ENCODE measurements at places on chromosomes 16 and 17.

DNA sequence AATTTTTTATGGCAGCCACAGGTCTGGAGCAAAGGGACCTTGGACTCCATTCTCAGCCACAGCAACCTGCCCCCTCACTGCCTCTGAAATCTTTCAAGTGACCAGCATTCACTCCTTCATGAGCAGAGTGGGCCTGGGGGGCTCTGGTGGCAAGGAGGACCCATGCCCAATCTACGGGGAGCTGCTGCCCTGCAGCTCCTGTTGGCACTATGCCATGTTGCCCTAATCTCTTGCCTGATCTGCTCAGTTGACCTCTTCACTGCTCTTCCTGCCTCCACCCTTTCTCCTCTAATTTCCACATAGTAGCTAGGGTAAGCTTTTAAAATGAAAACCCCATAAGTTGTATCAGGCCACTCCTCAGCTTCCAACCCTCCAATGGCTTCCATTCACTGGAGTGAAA lies 2.9 kb upstream of the PRKCB start:
- DNase-seq: no peak

DNA sequence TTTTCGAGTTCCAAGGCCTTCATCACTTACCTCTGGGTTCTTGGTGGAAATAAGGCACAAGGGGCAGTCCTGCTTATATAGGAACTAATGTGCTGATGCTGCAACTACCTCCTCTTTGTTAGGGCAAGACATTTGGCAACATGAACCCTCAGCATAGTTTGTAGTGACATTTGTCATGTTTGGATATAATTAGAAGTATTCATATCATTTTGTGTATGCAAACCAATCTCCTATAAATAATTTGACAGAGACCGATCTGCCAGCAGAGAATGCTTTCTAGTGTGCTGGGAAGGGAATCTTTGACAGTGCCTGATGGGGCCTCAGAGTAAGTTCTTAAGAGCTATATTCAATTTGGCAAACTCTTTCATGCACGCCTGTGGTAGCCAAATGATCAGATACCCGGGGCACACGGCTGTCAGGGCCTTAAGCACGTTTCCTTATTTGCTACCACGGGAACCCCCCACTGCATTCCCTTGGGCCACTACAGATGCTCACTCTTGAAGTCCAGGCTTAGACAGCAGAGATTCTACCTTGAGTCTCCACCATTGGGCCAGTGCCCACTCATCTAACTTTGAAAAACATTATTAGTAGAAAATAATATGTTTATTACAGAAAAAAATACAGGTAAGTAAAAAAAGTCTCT lies at the start of gene MYH8:
MYH8 (minus strand) TSS at position 51 of the 643 bp plus-strand sequence. CDS start 1,723 bp downstream, outside the sequence.
- DNase-seq: no peak

DNA sequence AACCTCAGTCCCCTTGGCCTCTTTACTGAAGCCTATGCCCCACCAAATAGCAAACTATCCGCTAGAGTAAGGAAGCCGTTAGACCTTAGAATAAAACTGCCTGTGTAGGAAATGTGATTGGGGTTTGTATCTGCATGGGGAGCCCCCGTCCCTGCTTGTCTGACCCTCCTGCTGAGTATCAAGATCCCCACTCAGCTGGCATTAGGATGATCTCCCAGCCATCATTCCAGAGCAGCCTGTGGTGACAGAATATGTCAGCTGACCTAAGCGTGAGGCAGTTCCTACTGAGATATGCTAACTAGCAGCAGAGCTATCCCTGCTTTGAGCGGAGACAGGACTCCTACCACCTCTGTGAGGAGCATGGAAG lies 645 bp upstream of the GFOD2 start:
- DNase-seq: peak; percentile 82

DNA sequence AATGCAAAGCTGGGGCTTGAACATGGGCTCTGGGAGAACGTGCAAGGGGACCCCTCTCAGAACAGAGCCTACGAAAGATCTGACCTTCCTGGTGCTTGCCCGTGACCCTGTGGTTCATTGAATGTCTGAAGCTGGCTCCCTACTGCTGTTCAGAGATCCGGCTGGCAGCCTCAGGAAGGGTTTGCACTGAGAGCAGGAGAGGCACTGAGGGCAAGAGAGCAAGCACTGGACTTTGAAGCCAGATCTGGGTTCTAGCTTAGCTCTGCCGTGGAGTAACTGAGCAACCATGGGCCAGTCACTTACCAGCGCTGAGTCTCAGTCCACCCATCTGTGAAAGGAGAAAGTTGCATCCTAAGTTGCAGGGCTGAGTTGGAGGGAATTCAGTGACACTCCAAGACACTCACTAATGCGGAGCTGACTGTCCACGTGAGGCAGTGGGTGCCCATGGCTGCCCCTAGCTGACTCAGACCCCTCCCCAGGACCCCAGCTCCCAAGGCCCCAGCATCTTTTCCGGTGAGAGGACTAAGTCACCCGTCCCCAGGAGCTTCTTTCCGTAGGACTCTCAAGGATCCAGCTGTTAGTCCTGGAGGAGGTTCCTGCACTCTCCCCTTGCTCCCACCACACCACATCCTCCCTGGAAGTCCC lies 41.3 kb downstream of the BEAN1 start:
- no peak for DNase-seq

DNA sequence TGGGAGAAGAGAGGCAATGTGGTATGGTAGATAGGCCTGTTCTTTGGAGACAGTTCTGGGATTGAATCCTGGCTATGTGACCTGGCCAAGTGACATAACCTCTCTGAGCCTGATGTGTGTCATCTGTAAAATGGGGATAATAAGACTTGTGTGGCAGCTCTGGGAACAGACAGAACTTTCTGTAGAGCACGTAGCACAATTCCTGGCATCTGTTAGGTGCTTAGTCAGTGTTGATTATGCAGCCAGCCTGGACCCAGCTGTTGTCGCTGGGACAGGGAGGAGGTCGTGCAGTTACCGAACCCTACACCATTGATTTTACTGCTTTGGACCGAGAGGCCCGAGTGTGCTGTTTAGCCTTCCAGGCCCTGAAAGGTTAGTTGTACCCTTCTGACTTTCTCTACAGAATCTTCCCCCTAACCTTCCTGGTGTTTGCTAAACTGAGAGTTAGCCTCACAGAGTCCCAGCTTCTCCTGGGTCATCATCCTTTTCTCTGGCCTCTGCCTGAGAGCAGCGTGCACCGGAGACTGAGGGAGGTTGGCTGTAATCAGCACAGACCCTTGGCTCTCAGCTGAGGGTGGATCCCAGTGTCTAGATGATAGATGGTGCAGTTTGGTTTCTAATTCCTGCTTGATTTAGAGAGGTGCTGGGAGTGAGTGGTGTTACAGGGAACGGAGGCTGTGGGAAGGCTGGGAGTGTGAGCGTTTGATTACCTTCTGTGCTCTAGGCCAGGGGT lies 31.9 kb downstream of the MSI2 start:
- no peak for DNase-seq

DNA sequence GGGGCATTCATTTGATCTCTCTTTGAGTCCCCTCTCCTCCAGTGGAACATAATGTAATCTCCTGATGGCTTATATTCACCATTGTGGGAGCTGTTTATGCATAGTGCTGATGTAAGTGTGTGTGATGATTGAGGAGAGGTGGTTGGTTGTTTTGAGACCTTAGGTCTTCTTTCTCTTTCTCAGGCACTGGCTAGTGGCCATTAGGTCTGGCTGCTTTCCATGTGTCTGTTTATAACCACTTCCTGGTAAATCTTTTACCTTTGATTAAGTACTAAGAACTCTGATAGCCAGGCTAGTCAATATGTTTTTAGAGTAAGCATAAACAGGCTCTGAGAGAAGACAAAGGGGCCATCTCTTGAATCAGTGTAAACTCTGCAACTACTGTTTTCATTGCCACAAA lies 27.9 kb downstream of the VAT1L start:
- DNase-seq: no peak

DNA sequence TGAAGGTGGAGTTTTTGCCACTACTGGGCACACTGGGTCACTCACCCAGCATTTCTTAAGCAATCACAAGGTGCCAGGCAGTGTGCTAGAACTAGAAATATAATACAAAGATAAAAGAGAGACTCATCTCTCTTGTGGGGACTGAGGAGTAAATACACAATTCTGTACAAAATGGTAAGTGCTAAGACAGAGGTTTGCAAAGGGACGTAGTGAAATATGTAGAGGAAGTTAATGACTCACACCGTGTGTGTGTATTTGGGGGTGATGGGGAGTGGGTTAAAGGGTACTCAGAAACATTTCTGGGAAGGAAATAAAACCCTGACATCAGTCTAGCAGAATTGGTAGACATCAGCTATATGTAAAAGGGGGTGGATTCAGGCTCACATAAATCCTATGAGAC lies 389.3 kb downstream of the CA10 start:
- no peak for DNase-seq

- DNase-seq: no peak
These were observed 42.5 kb downstream of the ERN1 start for GRCh38 chr17:64087252-64088005.

GRCh38 chr16:47523342-47524006 lies 62.3 kb downstream of the PHKB start:
- no peak for DNase-seq

DNA sequence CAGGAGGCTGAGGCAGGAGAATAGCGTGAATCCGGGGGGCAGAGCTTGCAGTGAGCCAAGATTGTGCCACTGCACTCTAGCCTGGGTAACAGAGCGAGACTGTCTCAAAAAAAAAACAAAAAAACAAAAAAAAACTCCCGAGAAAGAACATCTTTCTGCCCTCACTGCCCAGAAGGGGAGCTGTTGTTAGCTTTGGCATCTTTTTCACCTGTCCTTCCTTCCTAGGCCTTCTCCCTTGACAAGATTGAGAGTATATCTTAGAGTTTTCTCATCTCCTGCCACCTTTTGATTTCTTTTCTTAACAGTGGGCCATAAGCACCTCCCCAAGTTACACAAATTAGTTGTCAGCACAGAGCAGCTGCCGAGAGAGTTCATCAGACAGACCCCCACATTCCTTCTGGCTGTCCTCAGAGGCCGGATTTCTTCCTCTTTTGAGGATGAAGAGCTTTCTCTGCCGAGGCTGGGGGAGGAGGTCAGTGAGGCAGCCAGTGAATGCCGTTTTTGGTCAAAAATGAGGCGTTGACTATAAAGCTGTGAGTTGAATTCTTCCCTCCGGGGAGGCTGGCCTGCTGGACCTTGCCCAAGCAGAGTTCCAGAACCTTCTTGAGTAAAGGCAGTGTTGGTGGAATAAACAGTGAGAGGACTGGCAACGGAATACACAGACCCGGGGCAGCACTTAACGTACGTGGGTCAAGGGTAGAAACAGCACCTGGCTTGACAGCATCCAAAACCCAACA lies 127.0 kb downstream of the ABCC6 start:
- DNase-seq: peak; percentile 66

- DNase-seq: no peak
These were observed 3.0 kb upstream of the ABR start for GRCh38 chr17:1182811-1183170.

DNA sequence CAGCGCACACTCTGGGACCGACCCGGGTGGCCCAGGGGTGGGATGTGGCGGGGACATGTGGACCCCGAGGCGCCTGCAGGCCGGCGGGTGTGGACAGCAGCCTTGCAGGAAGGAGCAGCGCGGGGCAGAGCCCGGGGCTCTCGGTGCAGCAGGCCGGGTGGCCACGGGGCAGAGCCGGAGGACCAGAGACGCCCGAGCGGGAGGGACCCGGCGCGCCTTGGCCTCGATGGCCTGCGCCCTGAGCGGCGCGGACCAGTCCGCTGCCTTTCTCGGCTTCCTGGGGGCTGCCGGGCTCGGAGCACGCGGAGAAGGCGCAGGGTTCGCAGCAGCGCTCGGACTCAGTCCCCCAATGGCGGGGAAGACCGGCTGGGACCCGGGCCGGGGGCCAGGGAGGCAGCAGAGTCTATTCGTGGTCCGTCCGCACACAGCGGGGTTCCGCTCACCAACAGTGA lies 43.4 kb downstream of the OSBPL7 start:
- no peak for DNase-seq

GRCh38 chr16:87266846-87267245 lies 50.3 kb downstream of the C16orf95 start:
- DNase-seq: no peak

GRCh38 chr16:31351942-31352325 lies 3.0 kb upstream of the ITGAX start:
- no peak for DNase-seq

Measured in hepatic stellate cell (primary cell).